Heart right ventricle (tissue), 16 donors: ENCODE measurements at places on chromosomes 4 and X. TPM values are rescaled to one million over a fixed set of nuclear protein-coding genes. Genes with fewer than 3 reads are reported as not detected.

The ARMCX1 gene
- total RNA-seq, result 39.4 TPM

The BEND4 gene
- 0.04 TPM for total RNA-seq

The RAI2 gene
- 15.5 TPM for total RNA-seq

The TNMD gene
- 1.6 TPM for total RNA-seq

The PRRG3 gene
- total RNA-seq, result 2.2 TPM

The NOX1 gene
- total RNA-seq, result not detected

The GUCY1B1 gene
- total RNA-seq, result 10.7 TPM
